ENCODE measurements at places on chromosomes 11 and 22.
A peak's percentile ranks its signal among the peaks of the same experiment; 100 is the strongest.

DNA sequence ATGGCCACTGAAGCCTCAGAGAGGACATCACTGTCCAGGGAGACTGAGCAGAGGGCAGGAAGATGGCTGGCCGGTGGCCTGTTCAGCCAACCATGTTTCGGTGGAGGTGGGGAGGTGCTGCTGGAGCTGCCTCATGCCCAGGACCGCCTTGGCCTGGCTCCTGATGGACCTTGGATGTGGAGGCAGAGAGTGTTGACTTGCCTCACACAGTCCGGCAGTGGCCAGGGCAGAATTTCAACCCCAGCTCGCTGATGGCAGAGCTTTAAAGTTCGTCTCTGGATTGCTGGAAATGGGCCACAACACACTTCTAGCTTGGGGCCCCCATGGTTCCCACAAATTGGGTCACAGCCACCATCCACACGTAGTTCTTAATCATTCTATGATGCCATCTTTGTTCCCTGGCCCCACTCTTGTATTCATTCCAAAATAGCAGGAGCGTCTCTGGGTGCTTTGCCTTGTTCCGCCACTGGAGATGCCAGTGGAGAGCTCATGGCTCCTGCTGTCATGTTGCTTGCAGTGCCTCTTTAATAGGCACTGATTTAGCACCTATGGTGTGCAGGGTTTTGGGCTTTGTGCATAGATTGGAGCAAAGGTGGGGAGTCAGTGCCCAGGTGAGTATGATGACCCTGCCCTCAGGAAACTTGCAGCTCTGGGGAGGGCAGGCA lies 5.6 kb downstream of the MAPK8IP1 start:
- no peak for DNase-seq

DNA sequence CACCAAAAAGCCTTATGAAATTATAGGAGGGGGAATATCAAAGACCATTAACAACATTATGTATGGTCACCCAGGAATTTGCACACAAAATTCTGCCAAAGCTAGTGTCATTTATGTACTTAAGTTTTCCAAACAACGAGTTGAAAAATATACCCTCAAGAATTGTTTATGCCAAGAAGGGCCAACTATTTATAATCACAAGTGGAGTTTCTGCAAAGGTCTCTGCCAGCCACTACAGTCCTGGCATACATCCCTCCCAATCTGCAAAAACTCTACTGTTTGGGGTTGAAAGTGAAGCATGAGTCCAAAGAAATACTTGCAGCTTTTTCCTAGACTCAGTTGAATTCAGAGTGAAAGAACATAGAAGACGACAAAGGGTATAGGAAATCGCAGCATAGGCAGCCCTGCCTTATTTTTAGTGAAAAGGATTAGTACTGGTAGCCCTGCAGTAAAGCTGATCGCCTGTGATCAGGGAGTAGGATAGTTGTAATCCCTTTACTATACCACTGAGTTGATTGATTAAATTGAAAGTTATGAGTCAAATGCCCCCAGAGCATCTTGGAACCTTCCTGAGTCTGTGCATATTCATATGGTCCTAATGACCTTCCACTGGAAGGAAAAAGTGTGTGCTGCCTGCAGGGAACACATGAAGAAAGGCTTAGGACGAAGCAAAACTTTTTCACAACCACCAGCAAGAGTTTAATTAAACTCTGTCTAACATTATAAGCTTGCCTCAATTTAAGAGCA lies 144.0 kb downstream of the SPON1 start:
- no peak for DNase-seq

DNA sequence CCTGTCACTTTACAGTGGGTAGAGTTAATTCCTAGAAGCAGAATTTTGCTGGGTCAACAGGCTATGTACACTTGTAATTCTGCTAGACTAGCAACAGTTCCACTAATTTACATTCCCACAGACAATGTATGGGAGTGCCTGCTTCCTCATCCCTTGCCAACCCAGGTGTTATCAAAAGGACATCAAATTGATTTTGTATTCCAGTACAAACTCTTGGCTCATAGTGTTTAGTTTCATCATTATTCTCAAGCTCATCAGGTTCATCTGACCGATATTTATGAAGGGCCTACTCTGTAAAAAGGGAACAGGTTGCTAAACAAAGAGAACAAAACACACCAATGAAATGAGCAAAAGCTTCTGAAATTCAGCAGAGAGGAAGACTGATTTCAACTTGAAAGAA lies 30.7 kb downstream of the PITPNB start:
- DNase-seq, result no peak

GRCh38 chr11:86999859-87000753 lies 37.6 kb upstream of the TMEM135 start:
- DNase-seq, result no peak

DNA sequence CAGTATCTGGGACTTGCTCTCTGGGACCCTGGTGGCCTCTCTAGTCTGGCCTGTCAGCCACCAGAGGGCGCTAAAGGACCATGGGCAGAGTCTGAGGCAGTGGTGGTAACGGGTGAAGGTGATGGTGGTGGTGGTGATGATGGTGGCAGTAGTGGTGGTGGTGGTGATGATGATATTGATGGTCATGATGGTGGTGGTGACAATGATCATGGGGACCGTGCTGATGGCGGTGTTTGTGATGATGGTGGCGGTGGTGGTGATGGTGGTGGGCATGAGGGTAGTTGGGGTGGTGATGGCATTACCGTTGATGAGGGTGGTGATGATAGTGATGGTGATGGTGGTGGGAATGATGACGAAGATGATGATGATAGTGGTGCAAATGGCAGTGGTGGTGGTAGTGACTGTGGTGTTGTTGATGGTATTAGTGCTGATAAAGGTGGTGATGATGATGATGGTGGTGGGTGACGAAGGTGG lies 16.0 kb downstream of the TRPM5 start:
- DNase-seq, result peak; percentile 85

DNA sequence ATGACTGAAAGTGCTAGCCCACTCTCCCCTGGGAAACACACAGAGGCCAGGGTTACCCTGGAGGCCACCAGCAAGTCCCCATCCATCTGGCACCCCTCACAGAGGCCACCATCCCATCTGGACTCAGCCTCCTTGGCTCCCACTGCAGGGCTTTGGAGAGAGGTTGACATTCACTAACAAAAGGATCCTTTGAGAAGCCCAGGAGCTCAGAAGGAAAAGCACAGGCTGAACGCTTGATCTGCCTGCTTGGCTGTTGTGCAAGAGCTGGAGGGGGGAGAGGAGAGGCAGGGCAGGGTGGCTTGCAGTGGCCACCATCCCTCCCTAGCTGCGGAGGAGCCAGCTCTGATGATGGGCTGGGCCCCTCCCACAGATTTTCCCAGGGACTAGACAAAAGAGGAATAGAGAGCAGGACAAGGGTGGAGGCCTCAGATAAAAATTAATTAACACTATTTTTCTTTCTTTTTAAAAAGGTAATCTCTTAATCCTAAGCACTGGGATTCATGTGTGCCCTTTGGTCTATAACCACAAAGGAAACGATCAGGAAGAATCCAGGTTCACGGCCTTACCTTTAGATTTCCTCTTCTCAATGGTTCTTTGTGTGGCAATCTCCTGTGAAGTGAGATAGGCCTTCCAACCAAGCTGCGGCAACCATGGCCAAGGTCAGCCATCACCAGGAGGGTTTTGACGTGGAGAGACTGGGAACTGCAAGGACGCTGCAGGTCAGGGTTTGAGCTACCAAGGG lies 154.7 kb downstream of the BARX2 start:
- no peak for DNase-seq

GRCh38 chr11:124839128-124839971 lies 25.9 kb upstream of the ROBO3 start:
- no peak for DNase-seq

DNA sequence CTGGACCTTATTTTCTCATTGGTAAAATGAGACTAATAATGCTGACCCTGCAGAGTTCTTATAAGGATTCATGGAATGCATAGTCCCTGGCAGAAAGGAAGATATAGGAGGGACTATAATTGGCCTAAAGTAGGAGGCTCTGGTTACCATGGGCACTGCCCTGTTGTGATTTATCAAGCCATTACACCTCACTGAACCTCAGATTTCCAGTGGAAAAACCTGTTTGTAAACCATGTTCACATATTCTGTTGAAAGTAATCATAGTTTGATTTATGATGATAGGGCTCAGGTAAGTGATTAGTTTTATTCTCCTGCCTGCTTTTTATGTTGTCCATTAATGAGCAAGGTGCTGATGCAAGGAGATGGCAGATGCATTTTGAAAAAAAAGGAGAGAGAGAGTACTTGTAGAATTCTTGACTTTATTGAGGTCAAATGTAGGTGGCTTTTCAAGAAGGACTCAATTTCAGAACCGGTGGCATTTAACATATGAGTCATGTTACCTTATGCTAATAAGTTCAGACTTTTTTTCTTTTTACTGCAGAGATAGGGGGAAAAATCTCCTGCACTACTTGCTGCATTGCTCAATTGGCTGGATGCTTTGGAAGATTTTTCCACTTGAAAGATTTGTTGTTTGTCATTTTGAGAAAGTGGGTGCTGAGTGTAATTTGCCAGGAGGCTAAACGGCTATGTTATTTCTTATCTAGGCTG lies 14.6 kb downstream of the NF2 start:
- no peak for DNase-seq

GRCh38 chr11:1884303-1884700 lies 7.4 kb downstream of the PRR33 start:
- no peak for DNase-seq

GRCh38 chr11:44868021-44868420 lies 82.7 kb downstream of the TP53I11 start:
- no peak for DNase-seq

DNA sequence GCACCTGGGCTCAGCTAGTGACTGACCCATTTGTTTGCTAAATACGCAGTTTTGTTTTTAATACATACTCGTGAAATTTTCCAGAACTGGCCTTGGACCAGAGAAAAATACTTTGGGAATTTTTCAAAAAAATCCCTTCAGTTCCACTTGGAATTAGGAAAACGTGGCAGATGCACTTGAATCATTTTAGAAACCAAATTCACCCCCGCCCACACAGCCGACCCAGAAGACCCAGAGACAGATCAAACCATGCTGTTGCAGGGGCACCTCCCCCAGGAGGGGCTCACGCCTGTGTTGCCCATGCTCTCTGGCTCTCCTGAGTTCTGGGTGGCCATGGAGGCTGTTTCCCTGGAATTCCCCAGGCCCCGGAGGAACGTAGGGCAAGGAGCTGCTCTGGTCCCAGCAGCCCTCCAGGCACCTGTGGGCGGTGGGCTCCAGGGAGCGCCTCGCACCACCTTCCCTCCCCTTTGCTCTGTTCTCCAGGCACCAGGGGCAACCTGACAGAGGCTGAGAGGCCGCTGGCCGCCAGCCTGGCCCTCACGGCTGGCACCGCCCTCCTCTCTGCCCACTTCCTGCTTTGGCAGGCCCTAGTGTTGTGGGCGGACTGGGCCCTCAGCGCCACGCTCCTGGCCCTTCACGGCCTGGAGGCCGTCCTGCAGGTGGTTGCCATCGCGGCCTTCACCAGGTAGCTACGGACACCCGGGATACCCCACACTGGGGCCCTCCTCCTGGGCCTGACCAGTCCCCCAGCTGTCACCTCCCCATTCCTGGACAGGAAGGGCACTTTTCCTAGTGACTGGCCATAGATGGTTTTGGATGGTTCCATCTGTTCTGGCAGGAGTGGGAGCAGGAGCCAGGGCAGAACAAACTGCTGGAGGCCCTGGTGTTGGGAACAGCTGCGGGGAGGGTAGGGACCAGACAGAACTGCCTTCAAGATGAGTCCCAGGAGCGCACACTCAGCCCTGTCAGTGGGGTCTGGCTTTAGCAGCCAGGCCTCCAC lies 3.3 kb upstream of the EPS8L2 start:
- DNase-seq, result no peak

DNA sequence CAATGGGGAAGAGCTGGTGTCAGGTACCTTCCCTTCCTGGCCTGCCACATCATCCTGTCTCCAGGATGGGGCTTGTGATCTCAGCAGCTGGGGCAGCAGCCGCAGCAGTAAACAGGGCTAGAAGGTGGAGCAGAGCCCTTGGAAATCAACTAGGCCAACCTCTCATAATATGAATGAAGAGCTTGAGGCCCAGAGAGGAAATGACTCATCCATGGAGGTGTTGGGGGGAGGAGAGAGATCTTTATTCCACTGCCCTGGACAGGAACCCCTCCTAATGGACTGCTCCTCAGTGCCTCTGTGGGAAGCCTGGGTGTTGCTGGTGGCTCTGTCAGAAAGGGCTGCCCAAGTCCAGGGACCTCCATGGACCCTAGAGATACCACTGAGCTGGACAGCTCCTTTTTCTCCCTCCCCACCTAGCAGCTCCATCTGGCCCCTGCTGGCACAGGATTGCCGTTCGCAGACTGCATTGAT lies 111.8 kb downstream of the OSBP2 start:
- DNase-seq, result no peak

- no peak for DNase-seq
These were observed 18.5 kb downstream of the PTPRJ start for GRCh38 chr11:47998733-47999359.

GRCh38 chr22:46827781-46828180 lies 65.3 kb downstream of the TBC1D22A start:
- no peak for DNase-seq

DNA sequence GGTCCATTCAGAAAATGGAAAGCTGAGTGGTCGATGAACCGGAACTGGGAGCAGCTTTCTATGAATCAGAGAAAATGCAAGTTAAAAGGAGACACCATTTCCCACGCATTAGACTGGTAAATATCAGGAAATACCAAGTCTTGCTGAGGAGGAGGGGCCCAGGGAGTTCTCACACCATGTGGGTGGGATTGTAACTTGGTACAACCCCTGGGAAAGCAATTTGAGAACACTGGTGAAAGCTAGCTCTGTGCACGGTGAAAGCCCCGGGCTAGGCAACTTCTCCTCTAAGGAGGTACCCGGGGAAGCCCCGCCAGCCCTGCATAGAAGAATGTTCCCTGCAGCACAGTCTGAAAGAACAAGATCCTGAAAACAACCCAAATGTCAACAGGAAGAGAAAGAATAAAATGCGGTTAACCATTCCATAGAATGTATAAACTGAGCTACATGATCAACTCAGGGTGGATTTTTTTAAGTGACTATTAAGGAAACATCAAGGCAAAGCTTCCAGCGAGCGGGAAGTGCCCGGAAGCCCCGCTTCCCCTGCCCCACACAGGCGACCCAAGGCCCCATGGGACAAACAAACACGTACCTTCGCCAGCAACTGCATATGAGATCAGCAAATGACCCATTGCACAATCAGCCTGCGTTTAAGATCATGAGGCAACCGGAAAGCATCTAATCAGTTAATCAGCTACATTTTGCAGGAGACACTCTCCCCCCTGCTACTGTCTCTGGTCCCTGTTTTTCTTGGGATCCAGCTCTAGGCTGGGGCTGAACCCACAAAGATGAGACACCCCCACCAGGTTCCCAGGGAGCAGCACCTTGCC lies 11.3 kb downstream of the SHANK2 start:
- DNase-seq, result no peak

- no peak for DNase-seq
These were observed 54.9 kb downstream of the ENDOD1 start for GRCh38 chr11:95144313-95145235.

DNA sequence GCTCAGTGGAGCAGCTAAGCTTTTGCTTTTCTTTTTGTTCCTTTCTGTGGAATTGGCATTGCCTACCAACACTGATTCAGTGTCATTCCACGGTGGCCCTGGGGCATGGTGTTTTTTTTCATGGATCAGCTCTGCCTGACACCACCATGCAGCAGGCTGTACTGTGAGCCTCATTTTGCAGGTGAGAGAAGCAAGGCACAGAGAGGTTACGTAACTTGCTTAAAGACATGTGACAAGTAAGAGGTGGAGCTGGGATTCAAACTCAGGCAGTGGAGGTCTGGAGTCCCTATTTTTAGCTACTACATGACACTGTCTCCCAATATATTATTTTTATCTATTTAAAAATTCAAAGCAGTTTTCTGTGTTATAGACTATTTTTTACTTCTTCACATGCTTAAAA lies 44.4 kb downstream of the APOL3 start:
- DNase-seq, result no peak

All from activated naive CD4-positive, alpha-beta T cell treated with anti-CD3 and anti-CD28 coated beads, Interleukin-2, amount 50 U/mL, for 16 hours (primary cell).